ENCODE measurements at places on chromosomes 4 and X.

DNA sequence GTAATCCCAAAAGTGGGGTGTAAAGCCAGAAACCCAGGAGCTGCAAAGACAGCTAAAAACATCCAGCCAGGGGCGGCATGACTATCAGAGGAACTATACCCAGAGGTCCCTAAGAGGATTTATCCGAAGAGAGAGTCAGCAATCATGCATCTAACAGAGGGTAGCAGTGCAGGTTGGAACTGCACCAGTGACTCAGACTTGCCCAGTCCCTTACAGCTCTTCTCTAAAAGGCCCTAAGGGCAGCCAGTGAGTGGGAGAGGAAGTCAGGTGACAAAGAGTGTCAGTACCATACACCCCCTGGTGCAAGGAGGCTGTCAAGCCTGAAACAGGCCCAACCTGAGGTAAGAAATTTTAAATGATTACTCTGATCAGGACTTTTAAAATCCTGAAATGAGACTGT lies 88.1 kb downstream of the CAMK2D start:
- no peak for DNase-seq

- no peak for DNase-seq
Measured at GRCh38 chr4:60223208-60223923, 976.8 kb upstream of the ADGRL3 start.

GRCh38 chr4:2150076-2150475 lies 90.9 kb downstream of the NAT8L start:
- DNase-seq: no peak

DNA sequence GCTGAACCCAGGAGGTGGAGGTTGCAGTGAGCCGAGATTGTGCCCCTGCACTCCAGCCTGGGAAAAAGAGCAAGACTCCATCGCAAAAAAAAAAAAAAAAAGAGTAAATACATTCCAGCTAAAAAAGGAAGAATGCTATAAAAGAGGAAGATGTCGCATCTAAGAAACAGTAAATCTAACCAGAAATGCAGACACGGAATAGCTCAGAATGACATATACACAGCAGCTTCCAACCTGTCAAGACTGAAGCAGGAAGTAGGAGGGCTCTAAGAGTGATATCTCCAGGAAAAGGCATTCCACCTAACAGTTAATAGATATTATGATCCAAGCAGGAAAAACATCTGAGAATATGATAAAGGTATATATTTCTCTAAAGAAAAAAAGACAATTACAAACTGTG lies 16.0 kb downstream of the CLOCK start:
- no peak for DNase-seq

GRCh38 chr4:74610491-74610890 lies 165.6 kb downstream of the AREG start:
- DNase-seq: no peak

GRCh38 chr4:186592966-186593586 lies 37.7 kb upstream of the MTNR1A start:
- DNase-seq: no peak

DNA sequence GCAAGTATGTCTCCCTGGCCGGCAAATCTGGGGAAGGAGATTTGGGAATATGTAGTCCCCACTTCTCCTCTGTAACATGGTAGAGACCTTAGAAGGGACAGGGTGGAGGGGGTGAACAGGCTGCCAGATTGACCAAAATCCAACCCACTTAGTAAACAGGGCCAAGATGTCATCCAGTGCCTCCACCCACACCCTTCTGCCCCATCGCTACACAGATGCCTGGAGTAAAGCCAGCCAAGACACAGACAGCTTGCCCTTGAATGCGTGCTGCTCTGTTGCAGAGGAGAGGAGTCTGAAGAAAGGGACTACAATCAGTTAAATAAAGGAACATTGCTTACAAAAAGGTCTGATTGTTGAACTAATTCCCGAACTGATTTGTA lies 160.1 kb upstream of the LDB2 start:
- no peak for DNase-seq

DNA sequence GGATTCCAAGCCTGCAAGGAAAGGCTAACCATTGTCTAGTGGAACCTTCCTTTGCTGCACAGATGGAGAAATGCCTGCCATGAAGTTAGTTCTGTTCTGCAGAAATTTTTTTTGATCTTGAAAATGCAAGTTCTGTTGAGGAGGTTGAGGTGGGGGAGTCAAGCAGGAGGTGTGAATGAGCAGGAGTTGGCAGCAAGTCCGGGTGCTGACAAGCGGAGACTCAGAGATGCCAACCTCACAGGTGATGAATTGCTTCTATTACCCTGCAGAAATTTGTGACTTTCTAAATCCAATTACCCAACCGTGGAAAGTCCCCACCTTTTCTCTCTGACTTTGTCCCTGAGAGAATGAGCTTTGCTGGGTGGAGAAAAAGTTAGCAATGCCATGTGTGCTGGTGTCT lies 350.1 kb downstream of the DHRSX start:
- no peak for DNase-seq

- no peak for DNase-seq
Measured at GRCh38 chr4:111398906-111399330, 746.3 kb upstream of the FAM241A start.

- no peak for DNase-seq
Measured at GRCh38 chr4:139902321-139903320, 237.0 kb downstream of the MGST2 start.

- no peak for DNase-seq
Measured at GRCh38 chrX:49915361-49916222, 6.8 kb upstream of the CLCN5 start.

DNA sequence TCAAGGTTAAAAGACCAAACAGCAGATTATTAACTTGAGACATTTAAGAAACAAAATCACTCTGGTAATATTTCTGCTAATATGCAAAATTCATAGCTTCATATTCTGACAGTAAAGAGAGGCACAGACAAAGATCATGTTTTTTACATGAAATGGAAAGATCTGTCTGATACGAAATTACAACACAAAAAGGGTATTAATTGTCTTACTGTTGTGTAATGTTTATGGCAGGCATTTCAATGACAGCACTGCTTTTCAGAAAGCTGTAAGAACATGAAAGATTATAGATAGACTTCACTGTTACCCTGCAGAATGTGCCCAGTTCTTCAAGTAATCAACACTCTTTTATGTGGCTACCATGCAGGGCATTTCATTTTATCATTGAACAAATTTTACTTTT lies 15.4 kb downstream of the DCHS2 start:
- DNase-seq: no peak

DNA sequence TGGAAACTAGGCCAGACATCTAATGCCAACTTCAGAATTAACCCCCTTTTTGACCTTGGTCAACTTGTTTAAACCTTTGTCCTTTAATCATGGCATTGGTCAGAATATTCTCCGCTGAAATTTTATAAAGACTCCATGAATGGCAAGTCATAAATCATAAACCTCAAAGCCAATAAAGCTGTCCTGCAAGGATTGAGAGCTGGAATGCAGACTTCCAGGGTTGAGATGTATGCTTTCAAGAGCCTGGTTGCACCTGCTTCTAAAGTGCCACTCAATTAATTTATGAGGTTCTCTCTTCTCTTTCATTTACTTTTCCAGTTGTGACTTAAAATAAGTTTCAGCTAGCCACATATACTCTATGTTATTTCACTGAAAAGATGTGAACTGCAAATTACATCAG lies 136.2 kb upstream of the HCCS start:
- no peak for DNase-seq

GRCh38 chr4:78566834-78567499 lies 15.4 kb downstream of the ANXA3 start:
- DNase-seq: no peak

DNA sequence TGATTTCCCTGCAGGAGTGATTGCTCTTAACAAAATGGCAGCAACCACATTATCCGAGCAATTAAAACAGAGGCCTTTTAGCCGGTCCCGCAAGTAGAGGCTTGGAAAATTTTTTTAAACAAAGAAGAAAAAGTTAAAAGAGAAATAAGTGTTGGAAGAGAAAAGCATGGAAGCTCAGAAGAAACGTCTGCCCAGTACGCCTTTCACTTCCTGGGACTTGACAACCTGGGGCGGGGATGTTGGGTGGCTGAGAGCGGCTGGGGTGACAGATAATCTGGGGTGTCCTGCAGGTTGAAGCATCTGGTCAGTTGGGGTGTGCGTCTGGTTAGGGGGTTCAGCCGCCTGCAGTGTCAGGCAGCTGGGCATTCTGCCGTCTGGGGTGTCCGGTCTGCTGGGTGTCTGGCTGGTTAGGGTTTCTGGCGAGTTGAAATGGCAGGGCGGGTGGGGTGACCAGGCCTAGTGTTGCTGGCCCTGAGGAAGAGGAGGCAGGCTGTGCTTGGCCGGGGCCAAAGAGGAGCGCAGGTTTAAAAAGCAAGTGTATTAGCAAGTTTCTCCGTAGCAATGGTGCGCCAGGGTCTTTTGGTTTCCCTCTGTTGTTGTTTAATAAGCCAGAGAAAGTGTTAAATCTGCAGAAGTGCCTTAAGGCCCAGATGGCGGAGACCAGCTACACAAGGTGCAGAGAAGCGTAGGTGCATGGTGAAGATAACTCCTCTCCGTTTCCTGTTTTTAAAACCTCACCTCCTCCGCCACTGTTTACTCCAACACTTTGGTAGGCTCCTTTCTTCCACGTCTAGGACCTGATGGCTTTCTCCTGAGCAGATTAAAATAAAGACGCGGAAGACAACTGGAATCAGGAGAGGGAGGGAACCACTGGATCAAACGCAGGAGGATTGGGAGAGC lies 5.6 kb downstream of the HAND2 start:
- DNase-seq: peak; percentile 80

- no peak for DNase-seq
Measured at GRCh38 chr4:5828005-5828391, 64.9 kb downstream of the CRMP1 start.

DNA sequence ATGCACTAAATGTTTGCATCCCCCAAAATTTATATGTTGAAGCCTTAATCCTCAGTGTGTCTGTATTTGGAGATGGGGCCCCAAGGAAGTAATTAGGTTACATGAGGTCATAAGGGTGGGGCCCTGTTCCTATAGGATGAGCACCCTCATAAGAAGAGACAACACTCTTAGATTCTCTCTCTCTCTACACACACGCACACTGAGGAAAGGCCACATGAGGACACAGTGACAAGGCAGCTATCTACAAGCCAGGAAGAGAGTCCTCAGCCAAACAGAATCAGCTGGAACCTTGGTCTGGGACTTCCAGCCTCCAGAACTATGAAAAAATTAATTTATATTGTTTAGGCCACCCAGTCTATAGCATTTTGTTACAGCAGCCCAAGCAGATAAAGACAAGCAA lies 69.3 kb upstream of the NOCT start:
- no peak for DNase-seq

DNA sequence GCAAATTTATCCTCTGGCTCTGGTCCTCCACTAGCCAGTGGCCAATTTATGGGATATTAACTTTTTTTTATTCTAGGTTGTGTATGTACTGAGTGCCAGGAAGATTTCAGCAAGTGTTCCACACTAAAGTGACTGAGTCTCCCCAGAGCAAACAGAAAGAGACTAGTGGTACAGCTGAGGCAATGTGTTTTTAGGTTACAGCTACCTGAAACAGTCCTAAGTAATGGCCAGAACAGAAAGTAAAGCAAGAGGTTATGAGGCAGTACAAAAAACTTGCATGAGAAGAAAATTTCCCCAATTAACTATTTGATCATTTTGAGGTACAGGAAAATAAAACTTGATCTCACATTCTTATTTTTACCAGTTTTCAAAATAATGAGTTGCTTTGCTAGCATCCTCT lies 31.2 kb downstream of the PRDM8 start:
- DNase-seq: no peak

- no peak for DNase-seq
Measured at GRCh38 chrX:38798956-38799355, 2.3 kb upstream of the MID1IP1 start.

- DNase-seq: no peak
Measured at GRCh38 chrX:41335958-41336331, 2.0 kb downstream of the DDX3X start.

DNA sequence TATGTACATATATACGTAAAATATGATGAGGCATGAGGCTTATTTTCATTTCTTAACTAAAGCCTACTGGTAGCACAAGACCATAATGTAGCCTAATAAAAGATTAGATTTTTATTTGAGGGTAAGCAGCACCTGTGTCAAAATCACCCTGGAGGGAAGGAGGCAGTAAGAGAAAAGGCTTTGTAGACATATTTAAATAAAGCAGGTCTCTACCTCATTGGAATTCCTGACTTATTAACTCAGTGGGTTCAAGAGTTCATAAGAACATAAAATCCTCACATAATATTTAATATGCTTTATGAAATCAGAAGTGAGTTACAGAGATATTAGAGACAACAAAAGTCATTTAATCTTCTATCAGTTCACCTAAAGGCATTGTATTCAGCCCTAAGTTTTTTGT lies 261.6 kb upstream of the ANKRD50 start:
- no peak for DNase-seq

GRCh38 chrX:720825-721224 lies 90.2 kb downstream of the SHOX start:
- DNase-seq: peak; percentile 20

GRCh38 chr4:136925203-136925602 lies 607.1 kb downstream of the PCDH18 start:
- no peak for DNase-seq

DNA sequence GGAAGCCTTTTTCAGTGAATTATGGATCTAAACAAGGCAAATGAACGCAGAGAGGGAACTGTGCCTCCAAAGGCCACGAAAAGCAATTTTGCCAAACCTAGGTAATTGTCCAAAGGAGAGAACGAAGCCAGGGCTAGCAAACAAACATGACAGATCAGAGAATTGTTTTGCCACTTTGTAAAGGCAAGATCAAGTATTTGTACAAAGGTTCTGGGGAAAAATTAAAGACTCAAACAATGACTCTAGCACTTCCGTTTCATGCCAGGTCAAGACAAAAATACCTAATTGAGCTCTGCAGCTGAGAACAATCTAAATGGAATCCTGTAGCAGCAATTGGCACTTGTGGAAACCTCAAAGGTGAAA lies 8.5 kb downstream of the RBM47 start:
- DNase-seq: no peak

DNA sequence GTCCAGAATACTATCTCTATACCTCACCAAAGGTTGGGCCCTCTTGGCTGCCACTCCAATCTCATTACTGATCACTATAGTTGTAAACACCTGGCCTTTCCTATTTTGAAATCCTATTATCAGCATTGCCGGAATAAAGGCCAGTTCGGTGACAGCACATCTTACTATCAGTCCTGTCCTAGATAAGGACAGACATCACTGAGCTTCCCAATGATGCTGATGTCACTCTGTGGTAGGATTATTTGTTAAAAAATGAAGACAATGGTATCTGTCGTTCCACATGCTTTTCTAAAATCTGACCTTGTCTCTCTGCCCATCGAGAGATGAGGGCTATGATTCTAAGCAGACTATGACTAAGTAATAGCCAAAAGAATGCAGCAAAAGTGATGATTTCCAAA lies 260.4 kb downstream of the PDGFC start:
- no peak for DNase-seq

GRCh38 chr4:113837397-113837796 lies 75.9 kb upstream of the CAMK2D start:
- DNase-seq: no peak

DNA sequence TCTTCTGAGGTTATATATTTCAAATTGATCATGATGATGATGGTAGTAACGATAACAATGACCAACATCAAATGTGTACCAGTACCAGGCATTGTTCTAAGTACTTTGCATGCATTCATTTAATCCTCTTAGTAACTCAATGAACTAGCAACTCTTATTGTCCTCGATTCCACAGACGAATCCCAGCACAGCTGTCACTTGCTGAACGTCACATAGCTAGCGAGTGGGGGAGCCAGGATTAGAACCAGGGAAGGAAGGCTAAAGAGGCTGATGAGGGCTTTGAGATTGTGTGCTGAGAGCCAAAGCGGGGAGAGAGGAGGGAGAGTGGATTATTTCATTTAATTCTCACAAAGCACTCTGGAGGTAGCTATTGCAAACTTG lies 103.6 kb downstream of the PHOX2B start:
- no peak for DNase-seq

- DNase-seq: no peak
Measured at GRCh38 chr4:155249016-155249566, 40.7 kb downstream of the NPY2R start.
